ENCODE measurements at places on chromosomes 5 and 9. TPM values are rescaled to one million over a fixed set of nuclear protein-coding genes. Genes with fewer than 3 reads are reported as not detected.

GRCh38 chr5:55004729-55005128, 19.3 kb upstream of the GZMK start:
- DNase-seq, result no peak

DNA sequence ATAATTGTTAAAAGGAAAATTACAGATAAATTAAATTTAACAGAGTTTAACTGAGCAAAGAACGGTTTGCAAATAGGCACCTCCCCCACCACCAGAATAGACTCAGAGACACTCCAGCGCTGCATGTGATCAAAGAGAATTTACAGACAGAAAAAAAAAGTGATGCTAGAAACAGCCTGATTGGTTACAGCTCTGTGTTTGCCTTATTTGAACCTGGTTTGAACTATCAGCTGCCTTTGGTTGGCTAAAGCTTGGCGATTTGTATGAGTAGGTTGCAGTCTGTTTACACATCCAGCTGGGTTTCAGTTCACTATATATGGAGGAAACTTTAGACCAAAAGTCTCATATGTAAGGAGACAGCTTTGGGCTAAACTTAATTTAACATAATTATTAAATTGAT, 249.1 kb downstream of the ENC1 start:
- no peak for DNase-seq

NKD2 gene
- 3.6 TPM for total RNA-seq

ASPN gene
- not detected for total RNA-seq

DNA sequence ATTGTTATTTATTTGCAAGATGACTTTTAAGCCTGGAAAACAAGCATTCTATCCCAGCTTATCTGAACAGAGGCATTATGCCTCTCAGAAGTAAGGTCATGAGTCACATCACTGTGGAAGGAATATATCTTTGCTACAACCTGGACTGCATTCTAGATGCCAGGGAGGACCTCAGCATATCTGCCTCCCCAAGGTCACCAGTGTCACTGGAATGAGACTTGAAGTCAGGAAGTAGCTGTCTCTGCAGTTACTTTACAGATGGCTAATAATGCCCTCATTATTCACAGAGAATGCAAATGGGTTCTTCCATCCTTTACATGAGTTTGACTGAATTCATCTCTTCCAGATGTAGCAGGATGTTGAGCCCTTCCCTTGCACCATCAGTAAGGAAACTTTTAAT, 4.4 kb upstream of the FAM13B start:
- no peak for DNase-seq

DNA sequence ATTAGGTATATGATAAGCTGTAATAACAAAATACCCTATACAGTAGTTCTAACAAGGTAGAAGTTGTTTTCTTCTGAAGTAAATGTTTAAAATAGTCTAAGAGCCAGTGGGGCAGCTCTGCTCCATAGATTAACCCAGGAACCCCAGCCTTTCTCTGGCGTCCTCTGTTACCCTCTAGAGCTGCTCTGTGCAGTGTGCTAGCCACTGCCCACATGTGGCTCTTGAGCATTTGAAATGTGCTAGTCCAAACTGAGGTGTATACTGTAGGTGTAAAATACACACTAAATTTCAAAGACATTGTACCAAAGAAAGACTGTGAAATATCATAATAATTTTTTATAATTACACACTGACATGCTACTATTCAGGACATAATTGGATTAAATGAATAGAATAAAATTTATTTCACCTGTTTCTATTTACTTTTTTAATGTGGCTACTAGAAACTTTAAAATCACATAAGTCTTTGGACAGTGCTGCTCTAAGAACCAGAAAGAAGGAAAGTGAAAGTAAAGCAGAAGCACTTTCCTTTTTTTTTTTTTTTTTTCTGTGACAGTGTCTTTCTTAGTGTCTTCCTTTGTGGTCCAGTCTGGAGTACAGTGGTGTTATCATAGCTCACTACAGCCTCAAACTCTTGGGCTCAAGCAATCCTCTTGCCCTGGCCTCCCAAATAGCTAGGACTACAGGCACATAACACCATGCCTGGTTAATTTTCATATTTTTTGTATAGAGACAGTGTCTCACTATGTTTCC, 39.3 kb downstream of the RAI14 start:
- no peak for DNase-seq

GRCh38 chr9:105475302-105475701, 27.5 kb downstream of the FSD1L start:
- DNase-seq, result no peak

PCDHB15 gene
- not detected for total RNA-seq

GRCh38 chr9:107486674-107487520, 2.7 kb downstream of the KLF4 start:
- no peak for DNase-seq

DNA sequence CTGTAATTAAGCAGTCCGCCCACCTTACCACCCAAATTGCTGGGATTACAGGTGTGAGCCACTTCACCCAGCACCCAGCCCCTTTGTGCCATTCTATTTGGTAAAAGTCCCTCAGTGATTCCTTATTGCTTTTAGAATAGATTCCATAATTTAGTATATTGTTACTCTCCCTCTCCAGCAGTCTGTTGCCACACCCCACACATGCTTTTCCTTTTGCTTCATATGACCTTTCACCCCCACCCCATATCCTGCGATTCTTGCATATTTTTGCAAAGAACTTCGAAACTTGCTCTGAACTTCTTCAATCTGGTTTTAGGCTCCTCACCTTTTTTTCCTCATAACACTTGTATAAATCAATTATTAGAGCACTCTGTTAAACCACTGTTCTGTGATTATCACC, 100.2 kb downstream of the MTREX start:
- no peak for DNase-seq

ZNF366 gene
- total RNA-seq, result not detected

SLC46A2 gene
- not detected for total RNA-seq

- no peak for DNase-seq
Measured at GRCh38 chr5:90191352-90192045, 218.1 kb downstream of the CETN3 start.

GRCh38 chr9:6502399-6502798, 89.4 kb downstream of the UHRF2 start:
- DNase-seq, result no peak

DNA sequence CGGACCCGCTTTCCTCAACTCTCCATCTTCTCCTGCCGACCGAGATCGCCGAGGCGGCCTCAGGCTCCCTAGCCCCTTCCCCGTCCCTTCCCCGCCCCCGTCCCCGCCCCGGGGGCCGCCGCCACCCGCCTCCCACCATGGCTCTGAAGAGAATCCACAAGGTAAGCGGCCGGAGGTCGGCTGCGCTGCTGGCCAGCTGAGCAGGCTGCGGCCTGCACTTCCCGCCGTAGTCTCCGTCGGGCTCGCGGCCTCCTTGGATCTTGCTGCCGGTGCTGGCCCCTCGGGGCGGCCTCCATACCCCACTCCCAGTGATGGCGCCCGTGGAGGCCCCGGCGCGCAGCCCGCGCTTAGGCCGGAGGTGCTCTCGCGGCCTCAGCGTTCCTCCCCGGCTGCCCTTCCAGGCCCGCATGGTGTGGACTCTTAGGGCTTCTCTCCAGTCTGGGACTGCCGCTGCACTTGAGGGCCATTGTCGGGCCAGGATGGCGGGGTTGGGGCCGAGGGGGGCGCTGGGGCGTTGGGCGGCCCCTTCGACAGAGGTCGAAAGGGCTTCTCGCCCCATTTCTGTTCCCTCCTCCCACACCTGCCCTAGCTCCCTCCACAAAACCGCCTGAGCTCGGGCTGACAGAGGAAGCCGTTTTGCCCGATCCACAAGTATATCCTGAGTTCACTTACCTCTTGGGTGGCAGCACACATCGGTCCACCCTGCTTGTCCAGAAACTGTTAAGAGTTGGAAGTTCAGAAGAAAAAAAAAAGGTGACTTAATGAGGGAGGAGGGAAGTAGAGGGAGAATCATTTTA, 714 bp downstream of the UBE2D2 start:
- no peak for DNase-seq
